ENCODE measurements at places on chromosomes 11 and 22. TPM values are rescaled to one million over a fixed set of nuclear protein-coding genes. Genes with fewer than 3 reads are reported as not detected.
A peak's percentile ranks its signal among the peaks of the same experiment; 100 is the strongest.

The OR8D1 gene
- not detected for total RNA-seq

The OR51B6 gene
- total RNA-seq, result not detected

The MMP11 gene
- 10.1 TPM for total RNA-seq

The CYP2D6 gene
- 0.97 TPM for total RNA-seq

The PLA2G3 gene
- 1.0 TPM for total RNA-seq

The OR5T2 gene
- not detected for total RNA-seq

The RAPSN gene
- 1.6 TPM for total RNA-seq

The EFCAB6 gene
- total RNA-seq, result 0.32 TPM

GRCh38 chr11:128603752-128604414, 16.5 kb upstream of the ETS1 start:
- no peak for DNase-seq

- no peak for DNase-seq
Measured at GRCh38 chr22:20644071-20644642, 129.8 kb upstream of the SERPIND1 start.

DNA sequence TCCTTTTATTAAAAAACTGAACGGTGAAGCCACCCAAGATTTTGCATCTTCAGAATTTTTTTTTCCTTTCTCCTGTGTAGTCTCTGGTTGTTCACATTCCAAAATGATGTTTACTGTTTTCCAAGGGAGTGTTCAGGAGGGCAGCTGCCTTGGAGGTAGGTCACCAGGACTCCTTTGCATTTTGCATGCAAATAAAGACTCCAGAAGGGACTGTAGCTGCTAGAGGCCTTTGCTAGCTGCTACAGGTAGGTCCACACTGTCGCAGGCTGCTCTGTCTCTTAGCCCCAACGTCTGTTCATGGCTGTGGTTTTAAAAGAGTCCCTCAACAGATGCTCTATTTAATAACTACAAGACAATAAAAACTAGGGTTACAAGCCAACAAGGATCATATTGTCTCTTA, 11.4 kb downstream of the CTSC start:
- no peak for DNase-seq

DNA sequence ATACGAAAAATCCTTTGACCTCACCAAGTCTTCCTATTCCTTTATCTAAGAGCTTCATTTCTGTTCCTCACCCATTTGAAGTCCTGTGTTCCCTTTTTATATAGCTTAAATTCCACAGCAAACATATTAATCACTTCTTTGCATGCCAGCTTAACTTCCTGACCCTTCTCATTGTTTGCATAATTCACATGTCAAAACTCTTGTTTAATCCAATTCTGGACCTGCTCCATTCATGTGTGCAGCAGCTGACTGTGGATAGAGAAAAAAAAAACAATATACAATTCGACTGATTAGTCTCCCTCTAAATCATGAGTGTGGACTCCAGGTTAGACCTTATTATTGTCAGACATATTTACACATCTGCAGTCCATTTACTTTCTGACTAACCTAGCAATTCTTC, 991.2 kb upstream of the TENM4 start:
- DNase-seq, result peak; percentile 65

DNA sequence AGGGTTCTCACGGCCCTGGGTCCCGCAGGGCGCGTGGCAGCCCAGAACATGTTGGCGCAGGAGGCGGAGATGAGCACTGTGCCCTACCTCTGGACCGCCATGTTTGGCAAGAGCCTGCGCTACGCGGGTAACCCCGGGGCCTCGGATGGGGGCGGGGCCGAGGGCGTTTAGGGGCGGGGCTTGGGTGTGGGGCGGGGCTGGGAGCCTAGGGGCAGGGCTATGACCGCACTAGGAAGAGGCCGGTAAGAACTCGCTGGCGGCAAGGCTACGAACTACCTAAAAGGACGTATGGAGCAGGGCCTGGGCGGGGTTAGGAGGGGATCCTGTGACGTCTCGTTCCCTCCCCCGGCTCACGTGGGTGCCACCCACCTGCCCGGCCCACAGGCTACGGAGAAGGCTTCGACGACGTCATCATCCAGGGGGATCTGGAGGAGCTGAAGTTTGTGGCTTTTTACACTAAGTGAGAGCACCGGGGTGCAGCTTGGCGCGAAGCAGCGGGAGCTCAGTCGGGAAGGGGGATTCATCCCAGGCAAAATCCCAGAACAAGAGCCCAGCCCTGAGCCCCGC, 2.8 kb upstream of the LZTR1 start:
- DNase-seq, result peak; percentile 75

GRCh38 chr22:42284643-42285181, 14.3 kb upstream of the TCF20 start:
- no peak for DNase-seq

GRCh38 chr11:115555336-115556090, 51.3 kb upstream of the CADM1 start:
- no peak for DNase-seq

DNA sequence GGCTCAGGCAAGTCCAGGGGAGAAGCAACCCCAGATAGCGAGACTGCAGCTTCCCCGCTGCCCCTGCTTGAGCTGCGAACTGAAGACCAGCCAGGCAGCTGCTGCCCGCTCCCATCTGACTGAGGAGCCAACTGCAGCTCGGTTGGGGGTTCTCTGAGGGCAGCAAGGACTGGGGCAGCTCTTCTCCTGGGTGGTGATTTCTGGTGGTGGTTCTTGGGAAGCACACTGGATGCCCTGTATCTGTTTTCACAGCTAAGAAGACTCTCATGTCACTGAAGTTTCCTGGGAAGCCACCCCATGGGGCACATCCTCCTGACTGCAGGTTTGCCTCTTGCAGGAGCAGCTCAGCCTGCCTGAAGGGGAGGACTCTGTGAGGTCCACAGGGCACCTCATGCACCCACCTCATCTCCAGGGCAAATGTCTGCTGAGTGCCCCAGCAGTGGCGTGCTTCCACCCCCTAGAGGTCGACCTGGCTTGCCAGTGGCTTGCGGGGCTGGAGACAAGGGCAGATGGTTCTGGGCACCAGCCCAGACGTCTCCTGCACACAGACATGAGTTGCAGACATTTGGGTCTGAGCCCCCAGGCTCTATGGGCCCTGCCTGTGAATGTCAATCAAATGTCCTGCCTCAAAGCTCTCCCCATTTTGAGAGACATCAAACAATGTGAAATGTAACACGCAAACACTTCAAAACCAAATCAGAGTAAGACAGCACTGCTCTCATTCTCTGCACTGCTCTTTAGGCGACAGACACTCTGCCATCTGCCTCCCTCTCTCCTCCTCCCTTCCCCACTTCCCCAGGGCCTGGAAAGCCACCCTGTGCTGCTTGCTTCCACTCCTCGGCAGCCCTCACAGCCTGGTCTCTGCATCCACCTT, 800.9 kb downstream of the BRD1 start:
- DNase-seq, result no peak

- peak; percentile 75 for DNase-seq
Measured at GRCh38 chr11:77187776-77188632, 60.0 kb downstream of the MYO7A start.

- no peak for DNase-seq
Measured at GRCh38 chr11:559712-560304, 730 bp downstream of the LMNTD2 start.

- DNase-seq, result no peak
Measured at GRCh38 chr11:108622341-108622740, 28.8 kb upstream of the EXPH5 start.

DNA sequence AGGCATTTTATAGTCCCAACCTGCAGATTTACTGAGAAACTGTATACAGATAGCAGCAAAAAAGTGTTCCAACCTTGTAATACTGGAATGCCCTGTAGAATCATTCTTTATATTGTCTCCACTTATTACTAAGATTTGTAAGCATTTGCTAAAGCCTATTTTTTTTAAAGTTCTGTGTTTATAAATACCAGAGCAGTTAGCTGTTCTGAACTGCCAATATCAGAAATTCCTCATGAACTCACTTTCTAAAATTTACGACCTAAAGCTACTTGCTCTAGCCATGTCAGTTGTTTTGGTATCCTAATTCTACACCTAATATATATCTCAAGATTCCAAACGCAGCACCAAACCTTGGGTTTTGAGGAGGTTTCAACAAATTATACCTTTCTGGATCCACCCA, 103.2 kb downstream of the C11orf65 start:
- DNase-seq, result no peak

DNA sequence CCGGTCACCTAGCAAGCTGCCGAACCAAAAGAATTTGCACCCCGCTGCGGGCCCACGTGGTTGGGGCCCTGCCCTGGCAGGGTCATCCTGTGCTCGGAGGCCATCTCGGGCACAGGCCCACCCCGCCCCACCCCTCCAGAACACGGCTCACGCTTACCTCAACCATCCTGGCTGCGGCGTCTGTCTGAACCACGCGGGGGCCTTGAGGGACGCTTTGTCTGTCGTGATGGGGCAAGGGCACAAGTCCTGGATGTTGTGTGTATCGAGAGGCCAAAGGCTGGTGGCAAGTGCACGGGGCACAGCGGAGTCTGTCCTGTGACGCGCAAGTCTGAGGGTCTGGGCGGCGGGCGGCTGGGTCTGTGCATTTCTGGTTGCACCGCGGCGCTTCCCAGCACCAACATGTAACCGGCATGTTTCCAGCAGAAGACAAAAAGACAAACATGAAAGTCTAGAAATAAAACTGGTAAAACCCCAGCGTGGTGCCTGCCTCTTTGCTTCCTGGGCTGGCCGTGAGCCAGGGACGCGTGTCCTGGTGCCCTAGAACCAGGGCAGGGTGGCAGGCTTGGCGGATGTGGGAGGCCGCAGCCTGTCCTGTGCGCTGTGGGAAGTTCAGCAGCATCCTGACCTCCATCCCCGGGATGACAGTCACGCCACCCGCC, 13.2 kb downstream of the CCND1 start:
- no peak for DNase-seq

DNA sequence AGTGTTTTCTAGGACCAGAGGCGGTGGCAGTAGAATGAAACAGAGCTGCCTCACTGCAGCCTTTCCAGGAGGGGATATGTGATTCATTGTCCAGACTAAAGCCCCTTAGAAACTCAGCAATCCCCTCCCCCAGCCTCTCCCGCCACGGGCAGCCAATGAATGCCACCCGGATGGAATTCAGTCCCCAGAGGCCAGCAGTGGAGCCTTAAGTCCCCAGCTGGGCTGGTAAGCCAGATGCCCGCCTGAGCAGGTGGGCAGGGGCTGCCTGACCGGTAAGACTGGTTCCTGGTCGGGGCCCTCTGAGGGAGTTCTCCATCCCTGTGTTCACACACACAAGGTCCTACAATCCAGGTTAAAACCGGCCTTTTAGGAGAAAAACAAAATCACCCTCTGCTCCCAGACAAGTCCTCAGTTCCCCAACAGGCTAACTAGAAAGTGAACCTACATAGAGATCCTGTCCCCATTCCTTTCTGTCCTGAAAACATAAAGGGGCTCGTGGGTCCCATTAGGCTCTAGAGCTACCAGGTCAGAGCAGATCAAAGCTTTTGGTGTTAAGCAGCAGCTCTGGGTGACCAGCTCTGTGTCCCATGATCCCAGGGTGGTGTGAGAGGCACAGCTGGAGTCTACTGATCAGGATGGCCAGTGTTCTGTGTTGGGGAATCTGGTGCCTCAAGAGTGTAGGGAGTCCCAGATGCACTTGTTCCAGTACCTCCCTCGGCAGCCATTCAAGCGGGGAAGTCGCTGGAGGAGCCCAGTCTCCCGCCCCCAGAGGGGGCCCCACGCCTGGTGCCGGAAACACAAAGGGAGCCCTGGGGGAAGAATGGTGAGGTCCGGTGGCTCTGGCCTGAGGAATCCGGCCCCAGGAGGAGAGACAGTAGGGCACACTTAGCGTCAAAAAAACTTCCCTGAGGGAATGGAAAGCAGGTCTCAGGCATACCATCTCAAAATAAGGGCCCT, 2.6 kb downstream of the PATZ1 start:
- peak; percentile 46 for DNase-seq

- peak; percentile 82 for DNase-seq
Measured at GRCh38 chr11:117316197-117316961, at the start of gene BACE1. Gene BACE1, minus strand, starts transcription at chr11:117316256. Its CDS starts 461 bp downstream, at chr11:117315795.

- peak; percentile 63 for DNase-seq
Measured at GRCh38 chr11:66068923-66069714, 953 bp upstream of the PACS1 start.

- DNase-seq, result no peak
Measured at GRCh38 chr11:117521974-117522373, 194.3 kb downstream of the CEP164 start.

DNA sequence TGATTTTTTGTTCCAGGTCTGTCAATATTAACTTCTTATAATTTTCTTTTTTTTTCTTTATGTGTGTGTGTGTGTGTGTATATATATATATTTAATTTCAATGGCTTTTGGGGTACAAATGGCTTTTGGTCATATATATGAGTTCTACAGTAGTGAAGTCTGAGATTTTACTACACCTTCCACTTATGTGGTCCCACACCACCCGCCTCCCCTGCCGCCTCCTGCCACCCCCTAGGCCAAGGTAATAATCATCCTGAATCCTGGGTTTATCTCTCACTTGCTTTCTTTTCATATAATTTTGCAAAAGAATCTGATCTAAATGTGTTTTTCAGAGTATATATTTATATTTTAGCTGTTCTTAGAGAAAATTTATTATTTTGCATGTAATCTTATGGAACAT, 11.1 kb downstream of the NEAT1 start:
- no peak for DNase-seq

DNA sequence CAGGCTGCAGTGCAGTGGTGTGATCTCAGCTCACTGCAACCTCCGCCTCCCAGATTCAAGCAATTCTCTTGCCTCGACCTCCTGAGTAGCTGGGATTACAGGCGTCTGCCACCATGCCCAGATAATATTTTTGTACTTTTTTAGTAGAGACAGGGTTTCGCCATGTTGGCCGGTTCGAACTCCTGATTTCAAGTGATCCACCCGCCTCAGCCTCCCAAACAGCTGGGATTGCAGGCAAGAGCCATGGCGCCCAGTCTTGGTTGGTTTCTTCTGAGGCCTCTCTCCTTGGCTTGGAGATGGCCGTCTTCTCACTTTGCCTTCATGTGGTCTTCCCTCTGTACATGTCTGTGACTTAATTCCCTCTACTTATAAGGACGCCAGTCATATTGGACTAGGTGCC, 254.6 kb downstream of the BUD13 start:
- no peak for DNase-seq

DNA sequence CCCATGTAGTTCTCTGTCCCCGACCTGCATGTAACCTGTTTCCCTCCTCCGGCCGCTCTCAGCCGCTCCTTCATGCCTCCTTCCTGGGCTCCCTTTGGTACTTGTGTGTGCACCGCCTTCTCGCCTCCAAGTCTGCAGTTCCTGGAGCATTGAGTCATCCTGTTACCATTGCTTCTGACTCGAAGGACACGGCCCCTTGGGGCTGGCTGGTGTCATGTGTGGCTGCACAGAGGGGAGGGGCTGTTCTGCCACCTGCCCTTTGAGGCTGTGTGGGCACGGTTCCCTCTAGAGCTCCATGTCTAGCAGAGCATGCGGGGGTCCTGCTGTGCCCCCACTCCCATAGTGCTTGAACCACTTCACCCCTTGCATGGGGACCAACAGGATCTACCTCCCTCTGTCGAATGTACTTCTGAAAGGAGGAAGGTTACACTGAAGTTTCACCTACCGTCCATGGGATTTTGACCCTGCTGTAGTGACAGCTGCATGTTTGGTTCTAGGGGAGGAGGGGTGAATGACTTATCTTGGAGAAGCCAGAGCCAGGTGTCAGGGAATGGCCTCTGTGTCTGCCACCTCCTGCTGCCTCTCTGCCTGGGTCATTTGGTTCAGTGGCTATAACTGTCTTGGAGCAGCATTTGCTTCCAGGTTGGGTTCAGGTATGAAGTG, 39.6 kb downstream of the BCR start:
- peak; percentile 73 for DNase-seq

Measured in endothelial cell of umbilical vein (primary cell).